ENCODE measurements at places on chromosomes 13 and 19.
A peak's percentile ranks its signal among the peaks of the same experiment; 100 is the strongest.

- DNase-seq, result peak; percentile 34
Measured at GRCh38 chr19:13118424-13119193, 545 bp downstream of the NACC1 start.

GRCh38 chr19:41955521-41955920 is 3.6 kb downstream of the RABAC1 start:
- DNase-seq, result no peak

- no peak for DNase-seq
Measured at GRCh38 chr19:33274663-33275558, 27.4 kb downstream of the CEBPA start.

DNA sequence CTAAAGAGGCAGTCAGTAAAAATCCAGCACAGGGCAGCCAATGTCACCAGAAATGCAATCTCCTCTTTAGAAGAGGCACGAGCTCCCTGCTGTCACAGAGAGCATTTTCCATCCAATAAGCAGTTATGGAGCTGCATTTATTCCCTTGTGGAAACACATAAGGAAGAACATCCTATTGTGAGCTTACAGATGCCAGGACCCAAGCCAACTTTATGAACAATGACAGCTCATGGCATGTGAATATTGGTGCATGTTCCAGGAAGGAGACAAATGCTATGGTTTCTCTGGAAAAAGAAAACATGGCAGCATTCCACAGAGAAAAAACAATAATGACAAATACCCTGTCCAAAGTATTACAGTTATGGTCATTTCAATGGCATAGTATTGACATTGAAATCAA is 955.6 kb downstream of the UQCRFS1 start:
- DNase-seq, result no peak

DNA sequence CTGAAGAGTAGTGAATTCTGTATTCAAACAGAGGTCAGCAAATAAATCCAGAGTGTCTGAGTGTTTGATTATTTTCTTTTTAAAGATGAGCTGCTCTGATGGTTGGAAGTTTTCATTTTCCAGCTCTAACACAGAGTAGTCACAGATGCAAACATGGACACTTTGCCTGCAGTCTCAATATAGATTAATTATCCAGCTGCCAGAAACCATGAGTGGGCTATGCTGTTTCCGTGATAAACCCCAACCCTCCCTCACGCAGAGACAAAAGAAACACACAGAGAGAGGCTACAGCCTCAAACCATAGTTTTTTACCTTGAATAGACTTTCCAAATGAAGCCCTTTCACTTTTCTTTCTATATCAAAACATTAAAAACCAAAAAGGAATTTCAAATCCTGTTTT is 884.7 kb downstream of the DIAPH3 start:
- DNase-seq, result no peak

- DNase-seq, result peak; percentile 29
Measured at GRCh38 chr19:4267101-4267900, 11.8 kb upstream of the SHD start.

DNA sequence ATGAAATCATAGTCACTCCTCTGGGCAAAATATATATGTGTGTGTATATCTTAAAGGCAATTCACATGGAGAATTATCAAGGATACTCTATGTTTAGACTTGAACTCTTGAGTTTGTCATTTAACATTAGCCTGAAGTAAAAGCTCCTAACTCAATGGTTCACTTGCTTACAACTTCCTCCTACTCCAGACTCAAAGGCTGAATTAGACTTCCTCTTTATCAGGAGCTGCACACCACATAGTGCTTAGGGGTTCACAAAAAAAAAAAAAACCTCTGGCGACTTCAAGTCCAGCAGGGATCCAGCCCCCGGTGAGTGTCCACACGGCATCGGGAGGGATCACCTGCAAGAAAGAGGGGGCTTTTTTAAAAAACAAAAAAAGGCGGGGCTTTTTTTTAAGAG is 68.2 kb upstream of the LSM14A start:
- DNase-seq, result no peak

GRCh38 chr13:78689011-78689410 is 30.1 kb upstream of the OBI1 start:
- no peak for DNase-seq

- no peak for DNase-seq
Measured at GRCh38 chr13:59038824-59039223, 1124.9 kb downstream of the DIAPH3 start.

DNA sequence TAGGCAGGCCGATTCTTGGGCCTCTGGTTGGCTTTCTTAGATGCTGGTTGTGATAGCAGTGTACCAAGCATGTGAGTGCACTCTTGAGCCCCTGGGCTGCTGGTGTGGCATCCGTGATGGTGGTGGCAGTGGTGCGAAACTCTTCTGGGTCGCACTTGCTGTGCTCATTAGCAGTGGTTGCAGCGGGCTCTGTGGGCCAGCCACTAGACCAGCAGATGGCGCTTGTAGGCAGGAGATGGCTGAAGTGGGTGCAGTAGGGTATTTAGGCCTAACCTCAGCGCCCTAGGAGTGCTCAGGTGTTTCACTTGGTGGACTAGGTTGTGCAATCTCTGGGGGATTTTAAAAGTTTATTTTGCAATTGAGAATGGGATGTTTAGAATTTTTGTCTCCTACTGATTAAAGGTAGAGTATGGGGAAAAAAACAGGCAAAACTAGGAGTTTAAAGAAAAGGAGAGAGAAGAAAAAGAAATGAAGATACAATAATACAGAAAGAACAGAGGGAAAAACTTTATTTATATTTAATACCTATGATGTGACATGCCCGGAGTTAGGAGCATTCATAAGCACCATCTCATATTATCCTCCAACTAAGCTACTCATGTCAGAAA is 4.3 kb upstream of the ZNF17 start:
- peak; percentile 31 for DNase-seq

DNA sequence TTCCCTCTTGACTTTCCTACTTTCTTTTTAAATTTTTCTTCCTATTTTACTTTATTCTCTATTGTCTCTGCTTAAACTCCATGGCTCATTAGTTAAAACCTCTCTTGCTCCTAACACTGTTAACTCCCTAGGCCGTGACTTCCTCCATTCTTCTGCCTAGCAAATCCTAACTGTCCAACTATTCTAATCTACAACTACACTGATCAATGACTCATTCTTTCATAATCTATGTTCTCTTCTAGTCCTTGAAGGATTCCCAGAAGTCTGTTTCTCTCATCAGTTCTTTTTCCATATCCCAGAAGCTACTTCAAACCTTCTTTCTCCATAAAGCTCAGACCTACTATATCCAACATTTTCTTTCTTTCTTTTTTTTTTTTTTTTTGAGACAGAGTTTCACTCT is 66.9 kb downstream of the MICU2 start:
- DNase-seq, result no peak

DNA sequence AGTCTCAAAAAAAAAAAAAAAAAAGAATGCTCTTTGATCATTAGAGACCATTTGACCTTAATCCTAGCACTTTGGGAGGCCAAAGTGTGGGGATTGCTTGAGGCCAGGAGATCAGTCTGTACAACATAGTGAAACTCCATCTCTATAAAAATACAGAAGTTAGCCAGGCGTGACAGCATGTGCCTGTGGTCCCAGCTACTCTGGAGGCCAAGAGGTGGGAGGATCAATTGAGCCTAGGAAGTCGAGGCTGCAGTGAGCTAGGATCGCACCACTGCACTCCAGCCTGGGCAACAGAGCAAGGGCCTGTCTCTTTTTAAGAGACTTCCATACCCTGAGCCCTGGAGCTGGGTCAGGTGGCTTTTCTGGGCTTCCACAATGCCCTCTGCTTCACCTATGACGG is 11.5 kb upstream of the COLGALT1 start:
- DNase-seq, result no peak

Measured in prostate gland (tissue), 2 donors.